ENCODE measurements at places on chromosomes 7 and 10. TPM values are rescaled to one million over a fixed set of nuclear protein-coding genes. Genes with fewer than 3 reads are reported as not detected.

- DNase-seq, result no peak
These were observed 3.3 kb upstream of the TBXAS1 start for GRCh38 chr7:139825666-139826290.

DNA sequence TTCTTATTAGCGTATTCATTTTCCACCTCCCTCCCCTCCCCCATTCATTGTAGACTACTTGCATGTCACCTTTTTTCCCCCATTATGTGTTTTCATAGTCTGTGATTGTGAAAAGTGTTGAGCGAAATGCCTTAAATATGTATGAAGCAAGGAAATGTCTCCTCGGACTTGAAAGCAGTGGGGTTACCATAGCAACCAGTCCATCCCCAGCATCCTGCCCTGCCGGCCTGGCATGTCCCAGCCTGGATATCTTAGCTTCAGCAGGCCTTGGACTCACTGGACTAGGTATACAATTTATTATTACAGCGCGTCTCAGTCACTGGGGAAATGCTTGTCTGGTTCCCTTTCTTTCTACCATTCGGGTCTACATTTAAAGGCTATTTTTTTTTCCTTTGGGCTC lies 283.6 kb downstream of the BICC1 start:
- DNase-seq, result no peak

- no peak for DNase-seq
These were observed 18.7 kb downstream of the KIFBP start for GRCh38 chr10:69007260-69007659.

- no peak for DNase-seq
These were observed 666.0 kb downstream of the SUGCT start for GRCh38 chr7:40800771-40801170.

DNA sequence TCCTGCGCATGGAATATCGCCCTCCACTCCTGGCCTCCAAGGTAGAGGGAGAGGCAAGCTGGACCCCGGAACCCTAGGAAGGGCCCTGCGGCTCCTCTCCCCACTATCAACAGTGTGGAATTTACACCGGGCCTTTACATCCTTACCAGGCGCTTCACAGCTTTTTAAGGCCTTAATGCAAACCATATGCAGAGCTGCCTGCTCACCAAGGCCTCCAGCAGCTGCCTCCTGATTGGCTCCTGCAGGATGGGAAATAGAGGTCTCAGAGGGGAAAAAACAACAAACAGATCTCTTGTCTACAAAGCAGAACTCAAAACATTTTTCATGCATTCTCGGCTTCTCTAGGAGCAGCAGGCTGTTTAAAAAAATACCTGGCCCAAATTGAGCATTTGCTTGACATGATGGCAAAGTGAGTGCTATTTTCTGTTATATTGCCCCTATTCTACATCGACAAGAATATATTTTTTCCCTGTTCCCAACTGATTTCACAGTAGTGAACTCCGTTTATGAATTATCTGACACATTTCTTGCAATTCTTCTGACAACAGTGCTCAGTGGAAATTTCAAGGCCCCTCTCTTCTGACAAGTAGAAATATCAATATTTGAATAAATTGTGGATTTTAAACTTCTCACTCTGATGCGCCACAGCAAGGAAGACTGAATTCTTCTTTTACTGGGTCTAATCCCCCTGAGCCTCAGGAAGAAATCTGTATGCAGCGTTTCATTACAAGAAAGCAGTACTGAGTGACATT lies 51.7 kb downstream of the EBF3 start:
- peak; percentile 62 for DNase-seq

GRCh38 chr7:151168003-151168786 lies 701 bp upstream of the GBX1 start:
- no peak for DNase-seq

GRCh38 chr10:3665316-3665908 lies 119.6 kb downstream of the KLF6 start:
- no peak for DNase-seq

DNA sequence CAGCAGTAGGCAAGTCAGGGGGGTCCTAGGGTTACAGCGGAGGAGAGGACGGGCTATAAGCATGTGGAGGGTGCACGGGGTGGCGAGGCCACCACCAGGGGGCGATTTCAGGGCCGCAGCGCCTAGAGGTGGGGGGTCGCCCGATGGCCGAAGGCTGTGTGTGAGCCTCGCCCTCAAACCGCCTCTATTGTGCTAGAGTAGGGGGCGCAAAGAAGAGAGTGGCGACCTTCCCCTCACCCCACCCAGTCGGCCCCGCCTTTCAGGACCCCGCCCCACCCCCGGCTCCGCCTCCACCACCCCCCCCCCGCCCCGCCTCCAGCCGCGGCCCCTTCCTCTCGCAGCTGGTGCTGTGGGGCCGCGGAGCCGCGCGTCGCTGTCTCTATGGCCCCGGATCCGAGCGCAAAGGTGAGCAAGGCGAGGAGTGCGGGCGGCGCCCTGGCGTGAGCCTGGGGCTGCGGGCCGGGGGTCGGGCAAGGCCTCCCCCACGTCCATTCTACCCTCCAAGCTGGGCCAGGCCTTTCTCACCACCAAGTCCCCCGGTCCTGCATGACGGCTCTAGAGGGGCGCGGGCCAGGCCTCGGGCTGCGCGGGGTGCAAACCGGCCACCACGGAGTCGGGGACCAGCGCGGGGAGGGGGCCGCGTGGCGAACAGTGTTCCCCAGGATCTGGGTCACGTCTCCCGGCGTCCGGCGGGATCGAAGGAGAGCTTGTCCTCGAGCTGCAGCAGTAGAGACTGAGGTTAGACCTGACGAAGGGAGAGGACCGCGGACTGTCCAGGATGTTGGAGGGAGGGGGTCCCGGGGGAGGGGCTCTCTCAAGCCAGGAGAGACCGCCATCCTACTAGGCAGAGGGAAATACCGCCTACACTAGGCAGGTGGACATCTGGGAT lies at the start of gene SEMA4G:
SEMA4G (plus strand) TSS at position 318 of the 889 bp plus-strand sequence. CDS start 3,409 bp downstream, outside the sequence.
- DNase-seq, result no peak

DNA sequence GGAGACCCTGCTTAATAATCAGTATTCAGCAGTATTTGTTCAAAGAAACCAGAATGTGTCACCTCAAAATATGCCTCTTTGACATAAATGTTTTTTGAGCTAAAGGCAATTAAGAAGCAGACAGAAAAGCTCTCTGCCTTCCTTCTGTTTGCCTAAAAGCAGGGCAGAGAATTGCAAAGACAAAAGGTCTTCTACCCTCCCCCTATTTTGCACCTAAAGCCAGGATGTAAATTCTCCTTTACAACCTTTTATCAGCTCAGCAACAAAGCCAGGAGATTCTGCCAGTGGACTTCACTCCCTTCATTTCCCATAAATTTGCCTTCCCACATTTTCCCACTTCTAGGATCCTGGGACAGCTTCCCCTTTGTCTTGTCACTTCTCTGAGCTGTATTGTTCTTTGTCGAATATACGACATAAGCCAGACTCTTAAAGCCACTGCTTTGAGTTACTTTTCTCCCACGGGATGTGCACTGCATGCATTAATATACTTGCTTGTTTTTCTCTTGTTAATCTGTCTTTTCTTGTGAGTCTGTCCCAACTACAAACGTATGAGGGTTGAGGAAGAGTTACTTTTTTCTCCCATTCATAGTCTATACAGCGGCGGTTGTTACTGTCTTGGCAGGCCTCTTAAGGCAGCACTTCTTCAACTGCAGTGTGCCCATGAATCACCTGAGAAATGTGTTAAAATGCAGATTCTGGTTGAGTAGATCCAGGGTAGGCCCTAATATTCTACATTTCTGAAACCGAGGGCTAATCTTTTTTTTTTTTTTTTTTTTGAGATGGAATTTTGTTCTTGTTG lies 48.2 kb downstream of the ST8SIA6 start:
- no peak for DNase-seq

DNA sequence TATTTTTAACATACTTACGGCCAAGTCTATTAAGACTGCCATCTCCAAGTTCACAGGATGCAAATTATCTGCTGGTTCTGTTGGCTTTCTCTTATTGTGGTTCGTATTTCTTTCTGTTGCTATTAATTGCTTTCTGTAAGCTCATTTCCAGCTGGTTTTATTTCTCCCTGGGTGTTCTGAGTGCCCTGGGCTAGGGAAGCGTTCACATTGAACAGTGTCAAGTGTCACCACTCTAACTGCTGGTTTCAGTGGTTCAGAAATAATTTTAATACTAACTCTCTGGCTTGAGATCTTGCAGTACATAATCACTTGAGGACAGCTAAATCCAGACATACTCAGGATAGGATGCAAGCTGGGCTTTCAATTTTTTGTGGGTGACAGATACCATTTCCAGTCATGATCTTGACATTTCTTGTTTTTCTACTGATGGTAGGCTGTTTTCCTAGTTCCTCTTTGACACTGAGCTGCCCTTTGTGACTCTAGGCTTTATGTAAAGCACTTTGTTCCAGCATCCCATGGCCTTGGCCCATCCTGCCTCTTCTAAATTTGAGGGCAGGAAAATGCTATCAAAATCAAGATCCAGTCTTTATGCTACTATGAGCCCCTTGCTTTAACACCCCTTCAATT lies 117.6 kb downstream of the SNX13 start:
- no peak for DNase-seq

DNA sequence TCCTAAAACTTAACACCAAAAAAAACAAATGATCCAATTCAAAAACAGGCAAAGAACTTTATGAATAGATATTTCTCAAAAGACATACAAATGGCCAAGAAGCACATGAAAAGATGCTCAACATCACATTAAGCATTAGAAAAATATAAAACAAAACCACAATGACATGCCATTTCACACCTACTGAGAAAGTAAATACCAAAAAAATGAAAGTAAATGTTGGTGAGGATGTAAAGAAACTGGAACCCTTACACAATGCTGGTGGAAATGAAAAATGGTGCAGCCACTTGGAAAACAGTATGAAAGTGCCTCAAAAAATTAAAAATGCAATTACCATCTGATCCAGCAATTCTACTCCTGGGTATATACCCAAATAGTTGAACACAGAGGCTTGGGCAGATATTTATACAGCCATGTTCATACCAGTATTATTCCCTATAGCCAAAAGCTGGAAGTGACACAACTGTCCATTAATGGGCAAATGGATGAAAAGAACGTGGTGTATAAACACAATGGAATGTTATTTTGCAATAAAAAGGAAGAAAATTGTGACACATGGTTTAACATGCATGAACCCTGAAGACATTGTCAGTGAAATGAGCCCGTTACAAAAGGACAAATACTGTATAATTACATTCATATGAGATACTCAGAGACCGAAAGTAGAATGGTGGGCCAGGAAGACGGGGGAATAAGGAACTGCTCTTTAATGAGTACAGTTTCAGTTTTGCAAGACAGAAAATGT lies 89.0 kb downstream of the JMJD1C start:
- DNase-seq, result no peak

GRCh38 chr7:137287651-137288258 lies 55.8 kb downstream of the PTN start:
- DNase-seq, result no peak

DNA sequence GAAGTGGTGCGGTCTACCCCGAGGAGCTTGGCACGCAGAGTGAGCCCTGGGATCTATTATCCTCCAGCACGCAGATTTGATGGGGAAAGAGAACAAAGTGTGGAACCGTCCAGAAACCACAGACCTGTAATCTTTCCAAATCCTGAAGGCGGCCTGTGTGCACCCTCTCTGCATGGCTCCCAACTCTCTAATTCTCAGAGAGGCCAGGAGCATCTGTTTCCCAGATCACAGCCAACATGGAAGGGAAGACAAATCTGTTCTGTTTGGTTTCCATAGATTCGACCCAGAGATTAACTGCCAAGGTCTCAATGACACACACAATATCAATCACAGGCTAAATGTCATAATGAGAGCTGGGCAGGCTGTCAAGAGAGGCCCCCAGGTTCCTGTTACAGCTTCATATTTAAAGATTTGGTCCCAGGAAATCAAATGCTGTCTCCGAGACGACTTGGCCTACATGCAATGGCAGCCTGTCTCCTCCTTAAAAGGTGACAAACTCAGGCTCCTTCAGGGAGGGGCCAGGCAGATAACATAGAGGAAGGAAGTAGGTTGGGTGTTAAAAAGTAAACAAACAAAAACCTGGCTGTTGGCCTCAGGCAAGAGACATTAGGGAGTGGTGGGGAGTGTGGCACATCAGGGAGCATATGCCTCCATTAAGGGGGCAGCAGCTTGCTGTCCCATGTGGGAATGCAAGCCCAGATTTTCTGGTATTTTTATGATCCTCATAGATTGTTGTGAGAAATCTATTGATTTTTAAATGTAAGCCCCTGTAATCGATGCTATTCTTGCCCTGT lies 48.8 kb upstream of the SAMD8 start:
- DNase-seq, result no peak

- no peak for DNase-seq
These were observed 51.5 kb downstream of the ESYT2 start for GRCh38 chr7:158777793-158778192.

GRCh38 chr7:67484244-67484751 lies 487.7 kb downstream of the TYW1 start:
- no peak for DNase-seq

DNA sequence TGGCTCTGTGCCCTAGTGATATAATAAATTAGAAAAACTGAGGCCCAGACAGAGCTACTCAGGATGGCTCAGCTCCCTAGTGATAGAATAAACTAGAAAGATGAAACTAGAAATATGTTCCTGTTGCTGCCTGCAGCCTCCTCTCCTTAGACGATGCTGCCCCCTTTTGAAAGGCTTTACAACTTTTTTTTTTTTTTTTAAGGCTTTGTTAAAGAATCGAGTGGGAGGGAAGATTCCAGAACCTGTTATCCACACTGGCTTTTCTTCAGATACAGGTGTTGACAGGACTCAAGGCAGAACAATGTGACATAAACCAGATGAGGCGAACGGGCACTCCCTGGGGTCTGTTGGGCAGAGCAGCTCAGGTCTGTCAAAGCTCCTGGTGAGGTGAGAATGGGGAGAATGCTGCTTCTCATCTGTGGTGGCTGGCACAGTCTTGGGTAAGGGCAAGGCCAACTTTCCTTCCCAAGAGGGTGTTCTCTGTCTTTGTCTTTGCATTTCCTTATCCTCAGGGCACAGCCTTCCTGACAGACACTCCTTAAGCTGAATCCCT lies 175.1 kb downstream of the COBL start:
- no peak for DNase-seq

DNA sequence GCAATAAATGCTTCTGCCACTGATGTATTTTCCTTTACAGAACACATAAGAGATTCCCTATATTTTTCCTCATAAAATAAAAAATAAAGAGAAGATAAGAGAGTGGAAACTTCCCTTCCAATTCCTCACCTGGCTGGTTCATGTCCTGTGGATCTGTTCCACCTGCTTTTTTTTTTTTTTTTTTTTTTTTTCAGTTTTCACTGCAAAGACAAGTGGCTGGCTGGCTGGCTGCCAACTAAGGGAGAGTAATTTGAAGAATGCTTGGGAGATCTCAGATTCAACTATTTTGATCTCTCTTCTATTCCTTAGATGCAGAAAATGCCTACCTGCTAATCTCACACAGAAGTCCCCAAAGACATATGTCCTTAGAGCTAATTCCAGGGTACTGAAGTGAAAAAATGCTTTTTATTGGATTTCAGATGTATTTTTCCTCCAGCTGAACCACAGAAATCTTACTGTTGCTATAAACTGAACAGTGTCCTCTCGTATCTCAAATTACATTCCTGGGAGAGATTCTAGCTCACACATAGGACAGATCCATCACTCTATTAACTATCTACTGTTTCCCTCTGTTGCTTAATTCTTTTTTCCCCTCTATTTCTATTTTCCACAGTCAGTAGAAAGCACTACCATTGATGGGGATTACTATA lies 120.8 kb downstream of the NRCAM start:
- DNase-seq, result no peak

GRCh38 chr7:37382546-37383088 lies 66.0 kb downstream of the ELMO1 start:
- DNase-seq, result no peak

RBM20 gene
- 105 TPM for total RNA-seq

ACTR3C gene
- total RNA-seq, result 4.6 TPM

SPOCK2 gene
- 7.5 TPM for total RNA-seq

SAP25 gene
- not detected for total RNA-seq

PSMG3 gene
- 12.1 TPM for total RNA-seq

NRG3 gene
- 0.57 TPM for total RNA-seq

FOXL3 gene
- total RNA-seq, result not detected

PNLIPRP3 gene
- total RNA-seq, result not detected

C10orf53 gene
- total RNA-seq, result not detected

GFRA1 gene
- total RNA-seq, result 0.59 TPM

Measured in cardiac septum (tissue), 1 donor.